ENCODE measurements at places on chromosomes 11 and 22.

DNA sequence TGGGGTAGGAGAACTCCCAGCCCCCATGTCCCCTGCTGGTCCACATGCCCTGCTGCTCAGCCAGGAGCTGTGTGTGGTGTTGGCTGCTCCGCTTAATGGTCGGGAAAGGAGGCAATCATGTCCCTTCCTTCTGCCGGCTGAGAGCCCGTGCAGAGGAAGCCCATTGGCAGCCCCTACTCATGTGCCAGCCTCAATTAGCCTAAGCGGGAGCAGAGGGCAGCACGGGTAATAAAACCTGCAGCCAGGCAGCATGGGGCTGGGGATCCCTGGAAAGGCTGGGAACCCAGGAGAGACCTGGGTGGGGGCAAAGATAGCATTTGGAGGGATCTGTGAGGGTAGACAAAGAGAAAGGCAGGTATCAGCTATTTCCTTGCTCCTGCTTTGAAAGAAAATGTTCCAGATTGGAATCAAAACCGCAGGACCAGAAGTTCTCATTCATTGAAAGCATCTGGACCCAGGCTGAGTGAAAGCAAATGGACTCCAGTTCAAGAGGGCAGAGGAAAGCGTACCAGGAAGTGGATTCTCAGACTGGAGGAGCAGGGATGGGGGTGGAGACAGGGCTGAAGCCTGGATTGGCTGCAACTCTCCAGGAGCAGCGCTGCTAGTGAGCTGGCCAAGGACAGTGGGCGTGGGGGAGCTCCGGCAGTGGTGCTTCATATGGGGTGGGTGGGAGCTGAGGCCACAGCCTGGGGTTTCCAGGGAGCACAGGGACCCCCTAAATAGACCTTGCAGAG lies 103.4 kb upstream of the NECTIN1 start:
- DNase-seq: peak; percentile 77

DNA sequence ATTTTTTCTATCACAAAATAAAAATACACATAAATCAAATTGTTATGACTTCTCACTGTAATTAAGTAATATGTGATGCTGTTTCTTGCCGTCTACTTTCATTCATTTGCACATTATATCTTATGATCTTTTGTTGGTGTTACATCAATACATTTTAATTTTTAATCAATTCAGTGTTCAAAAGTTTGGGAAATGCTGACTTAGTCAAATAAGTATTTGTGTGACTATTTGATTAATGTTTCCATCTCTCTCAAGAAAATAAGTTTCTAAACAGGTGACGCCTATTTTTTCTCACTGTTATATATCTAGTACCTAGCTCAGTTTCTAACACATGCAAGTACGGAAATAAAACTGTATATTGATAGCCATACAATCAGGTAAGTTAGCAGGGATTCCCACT lies 329.5 kb upstream of the KIRREL3 start:
- no peak for DNase-seq

- no peak for DNase-seq
These were observed 320.4 kb downstream of the CADM1 start for GRCh38 chr11:115183830-115184229.

DNA sequence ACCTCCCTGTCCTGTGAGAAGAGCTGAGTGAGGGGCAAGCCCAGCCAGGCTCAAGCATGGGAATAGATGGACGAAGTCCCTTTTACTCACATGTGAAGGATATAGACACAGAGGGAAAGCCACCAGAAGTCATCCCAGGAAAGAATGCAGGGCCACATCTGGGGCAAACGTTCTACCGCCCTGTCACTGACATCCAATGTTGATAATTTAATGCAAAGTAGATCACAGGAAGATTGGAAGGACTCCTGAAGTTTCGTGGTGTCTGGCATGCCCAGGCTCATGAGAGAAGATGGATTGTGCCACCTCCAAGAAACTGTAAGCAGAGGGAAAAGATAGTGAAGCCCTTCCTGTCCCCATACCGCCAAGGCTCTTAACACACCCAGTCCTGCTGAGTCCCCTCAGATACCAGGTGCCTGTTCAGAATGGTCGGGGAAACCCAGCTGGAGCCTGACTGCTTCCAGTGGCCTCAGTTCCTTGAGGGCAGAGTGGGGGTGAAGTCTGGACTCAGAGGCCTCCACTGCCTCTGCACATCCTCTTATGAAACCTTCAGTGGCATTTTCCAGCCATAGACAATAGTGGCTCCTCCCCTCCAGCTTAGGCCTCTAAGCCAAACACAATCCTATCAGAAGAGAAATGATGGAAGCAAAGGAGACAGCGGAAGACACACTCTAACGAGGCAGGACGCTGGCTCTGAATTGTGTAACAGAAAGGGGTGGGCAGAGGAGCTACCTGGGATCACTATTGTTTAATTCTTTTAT lies 7.5 kb upstream of the STK33 start:
- no peak for DNase-seq

DNA sequence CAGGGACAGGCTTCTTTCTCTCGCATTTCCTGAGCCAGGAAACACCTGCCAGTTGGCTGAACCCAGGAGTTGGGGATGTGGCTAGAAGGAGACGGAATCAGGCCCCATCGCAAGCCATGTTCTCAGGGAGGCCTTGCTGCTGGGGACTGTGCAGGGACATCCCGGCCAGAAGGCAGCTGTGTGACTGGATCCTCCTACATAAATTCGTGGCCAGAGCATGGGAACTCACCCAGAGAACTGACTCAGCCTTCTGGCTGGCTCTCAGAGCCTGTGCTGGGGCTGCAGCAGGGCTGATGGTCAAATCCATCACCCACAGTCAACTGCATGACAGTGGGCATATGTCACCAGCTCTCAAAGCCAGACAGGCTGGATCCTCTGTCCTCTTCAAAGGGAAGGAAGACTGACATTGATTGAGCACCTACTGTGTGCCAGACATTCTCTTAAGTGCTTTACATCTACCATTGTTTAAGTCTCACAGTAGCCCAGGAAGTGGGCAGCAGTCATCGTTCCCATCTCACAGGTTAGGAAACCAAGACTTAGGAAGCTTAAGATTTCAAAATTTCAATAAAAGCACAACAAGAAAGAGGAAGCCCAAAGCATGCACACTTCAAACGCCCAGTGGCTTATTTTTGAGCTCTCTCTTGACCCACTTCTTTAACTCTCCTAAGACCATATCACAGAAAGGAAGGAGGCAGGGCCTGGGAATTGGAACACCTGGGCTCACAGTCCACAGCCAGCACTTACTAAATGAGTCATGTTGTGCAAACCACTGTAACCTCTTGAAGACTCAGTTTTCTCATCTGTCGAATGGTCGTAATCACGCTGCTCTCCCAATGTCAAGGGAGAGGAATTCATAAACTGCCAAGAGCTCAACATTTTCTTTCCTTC lies 30.9 kb upstream of the CACNG2 start:
- DNase-seq: peak; percentile 21

- DNase-seq: peak; percentile 54
These were observed 378.3 kb downstream of the INSC start for GRCh38 chr11:15493066-15493465.

- DNase-seq: no peak
These were observed 370.6 kb upstream of the MPPED2 start for GRCh38 chr11:30956751-30957150.

GRCh38 chr11:86143087-86144030 lies 74.5 kb upstream of the PICALM start:
- DNase-seq: no peak

DNA sequence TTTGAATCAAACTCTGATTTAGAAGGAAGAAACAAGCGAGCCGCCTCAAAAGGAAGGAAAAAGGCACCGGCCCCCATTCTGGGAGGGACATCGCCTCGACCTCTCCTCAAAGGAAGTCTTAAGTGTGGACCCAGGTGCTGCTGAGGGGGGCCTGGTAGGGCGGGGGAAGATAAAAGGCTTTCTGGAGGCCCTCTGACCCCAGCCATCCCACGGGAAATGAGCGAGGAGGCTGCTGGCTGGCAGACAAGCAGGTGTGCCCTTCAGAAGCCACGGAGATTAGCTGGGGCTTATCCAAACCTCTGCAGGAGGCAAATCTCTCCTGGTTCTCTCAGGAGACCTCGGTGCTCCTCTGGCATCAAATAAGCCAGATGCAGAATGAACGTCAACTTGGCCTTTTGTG lies 171.4 kb upstream of the BLID start:
- no peak for DNase-seq

- no peak for DNase-seq
These were observed 27.8 kb downstream of the LRP5 start for GRCh38 chr11:68340003-68340767.

DNA sequence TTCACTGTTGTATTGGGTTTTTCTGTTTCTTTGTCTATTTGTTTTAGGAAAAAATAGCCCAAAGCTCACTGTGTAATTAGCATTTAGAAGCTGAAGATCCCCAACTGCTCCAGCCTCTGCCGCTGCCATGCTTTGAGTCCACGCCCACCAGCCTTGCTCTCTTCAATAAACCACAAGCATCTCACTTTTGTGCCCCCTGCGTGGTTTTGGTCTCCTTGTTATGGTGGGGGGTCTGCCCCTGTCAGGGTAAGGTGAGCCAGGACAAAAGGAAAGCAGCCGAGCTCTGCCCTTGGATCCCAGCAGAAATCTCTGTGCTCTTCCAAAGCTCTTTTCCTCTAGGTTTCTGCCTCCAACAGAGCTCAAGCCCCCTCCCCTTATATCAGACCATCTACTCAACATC lies 4.2 kb downstream of the SCGB1A1 start:
- DNase-seq: no peak

DNA sequence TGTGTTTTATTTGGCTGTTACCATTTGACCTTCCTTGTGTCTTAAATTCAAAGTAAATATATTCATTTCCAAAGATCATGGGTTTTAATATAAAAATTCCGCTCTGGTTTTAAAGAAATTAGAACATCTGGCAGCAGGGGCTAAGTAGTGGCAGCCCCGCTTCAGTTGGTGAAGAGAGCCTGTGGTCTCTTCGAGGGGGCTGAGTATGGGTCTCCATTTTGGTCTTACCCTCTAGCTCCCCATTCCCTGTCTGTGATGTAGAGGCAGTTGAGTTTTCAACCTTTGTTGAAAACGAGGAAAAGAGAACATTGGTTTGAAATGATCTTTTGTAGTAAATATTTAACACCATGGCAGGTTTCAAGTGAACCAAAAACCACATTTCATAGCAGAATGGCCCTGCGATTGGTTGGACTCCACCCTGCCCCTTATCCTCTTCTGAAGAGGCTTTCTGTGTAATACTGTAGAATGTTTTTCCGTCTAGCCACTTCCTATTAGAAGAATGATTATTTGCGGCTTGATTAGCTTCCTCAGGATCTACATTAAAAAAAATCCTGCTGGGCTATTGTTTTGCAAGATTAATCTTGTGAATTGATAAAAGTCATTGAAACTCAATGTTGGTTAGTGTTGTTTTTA lies 17.7 kb downstream of the APLP2 start:
- DNase-seq: no peak

DNA sequence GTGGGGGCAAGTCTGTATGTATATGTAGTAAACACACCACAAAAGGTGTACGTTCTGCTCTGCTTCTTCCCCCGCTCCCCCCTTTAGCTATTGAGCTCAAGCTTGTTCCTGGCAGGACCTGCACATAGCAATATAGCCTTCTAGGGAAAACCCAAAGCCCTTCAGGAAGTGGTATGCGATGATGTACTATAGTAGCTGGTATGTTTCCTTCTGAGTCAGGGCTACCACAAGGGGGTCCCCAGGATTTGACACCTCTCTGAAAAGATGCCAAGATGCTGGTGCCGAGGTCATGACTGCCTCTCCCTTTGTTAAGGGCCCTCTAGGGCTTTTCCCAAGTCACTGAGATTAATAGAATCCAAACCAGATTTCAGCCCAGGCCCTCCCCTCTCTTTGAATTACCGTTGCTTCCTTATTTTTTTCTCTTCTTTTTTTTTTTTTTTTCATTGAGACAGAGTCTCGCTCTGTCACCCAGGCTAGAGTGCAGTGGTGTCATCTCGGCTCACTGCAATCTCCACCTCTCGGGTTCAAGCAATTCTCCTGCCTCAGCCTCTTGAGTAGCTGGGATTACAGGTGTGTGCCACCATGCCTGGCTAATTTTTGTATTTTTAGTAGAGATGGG lies 268.4 kb downstream of the ETS1 start:
- peak; percentile 53 for DNase-seq

- DNase-seq: no peak
These were observed 66.2 kb downstream of the SC5D start for GRCh38 chr11:121358760-121359159.

DNA sequence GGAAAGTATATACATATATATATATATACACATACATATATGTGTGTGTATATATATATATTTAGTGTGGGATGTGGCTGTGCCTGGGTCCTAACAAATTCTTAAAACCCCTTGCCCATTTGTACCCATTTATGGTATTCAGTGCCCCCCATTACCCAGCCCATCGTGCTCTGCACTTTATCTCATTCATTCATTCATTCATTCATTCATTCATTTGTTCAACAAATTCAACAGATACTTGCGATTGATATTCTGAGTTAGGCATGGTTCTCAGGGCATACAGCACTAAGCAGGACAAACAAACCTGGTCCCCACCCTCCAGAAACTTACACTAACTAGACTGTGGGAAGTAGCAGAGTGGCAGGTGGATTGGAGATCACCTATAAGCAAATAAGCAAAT lies 56.6 kb upstream of the LMO2 start:
- DNase-seq: no peak

DNA sequence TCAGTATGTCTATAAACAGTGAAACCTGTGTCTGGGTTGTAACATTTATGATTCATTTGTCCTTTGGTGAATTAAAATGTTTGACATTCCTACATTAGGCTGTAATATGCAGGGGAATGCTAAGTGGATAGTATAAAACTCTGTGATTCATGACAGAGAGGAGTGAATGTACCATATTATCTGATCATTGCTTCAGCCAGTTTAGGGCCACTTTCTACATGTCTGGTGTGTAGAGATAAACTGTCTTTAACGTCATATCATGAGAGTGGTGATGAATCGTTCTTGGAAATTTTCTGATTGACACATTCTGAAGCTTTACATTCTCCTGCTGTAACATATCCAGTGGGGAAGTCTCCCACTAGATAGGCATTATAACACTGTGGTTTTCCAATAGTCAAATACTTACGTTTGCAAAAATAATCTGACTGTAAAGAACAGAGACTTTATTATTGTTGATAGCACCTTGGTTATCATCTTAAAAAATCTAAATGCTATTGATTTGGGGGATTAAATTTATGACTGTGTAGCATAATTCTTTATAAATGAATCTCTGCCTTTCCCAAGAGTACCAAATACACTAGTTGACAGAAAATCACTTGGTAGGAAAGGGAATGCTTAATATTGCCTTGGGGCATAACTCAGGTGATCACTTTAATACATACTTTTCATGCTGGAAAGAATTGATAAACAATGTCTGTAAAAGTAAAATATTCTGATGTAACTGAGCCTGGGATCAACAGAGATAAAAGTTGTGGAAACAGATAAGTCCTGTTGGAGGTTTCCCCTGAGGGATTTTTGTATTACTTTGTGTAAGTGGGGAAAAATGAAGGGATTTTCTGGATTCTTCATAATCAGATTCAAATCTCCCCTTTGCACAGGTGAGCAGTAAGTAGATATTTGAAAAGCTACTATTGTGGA lies 427.9 kb downstream of the JRKL start:
- peak; percentile 43 for DNase-seq

DNA sequence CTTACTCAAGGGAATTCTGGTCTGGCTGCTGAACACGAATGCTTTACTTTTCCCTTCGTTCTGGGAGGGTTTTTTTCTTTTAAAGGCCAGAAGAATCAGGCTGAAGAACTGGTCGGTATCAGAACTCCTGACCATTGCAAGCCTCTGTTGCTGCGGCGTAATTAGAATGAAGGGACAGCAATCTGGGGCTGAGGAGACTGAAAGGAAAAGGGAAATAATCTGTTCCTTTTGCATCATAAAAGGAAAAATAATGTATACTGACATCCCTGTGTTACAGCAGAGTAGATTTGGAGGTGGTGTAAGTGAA lies 670 bp downstream of the SC5D start:
- DNase-seq: no peak

- peak; percentile 2 for DNase-seq
These were observed 185.8 kb downstream of the TRPC6 start for GRCh38 chr11:101397979-101398378.

Data from fibroblast of upper back skin (primary cell).